Transverse colon (tissue), 4 donors: ENCODE measurements at places on chromosomes 5 and 9. TPM values are rescaled to one million over a fixed set of nuclear protein-coding genes. Genes with fewer than 3 reads are reported as not detected.

- no peak overlapping the region for H3K4me3 ChIP-seq
- no peaks in the 10 kb centered on the region for H3K27me3 ChIP-seq
- DNase-seq = no peak
Observed at GRCh38 chr5:81665795-81666194, 85.1 kb downstream of the SSBP2 start.

- no peaks in the 10 kb centered on the region for H3K36me3 ChIP-seq
- H3K4me1 ChIP-seq = peaks cover 8% of the 10 kb centered on the region
- peaks cover 4% of the 10 kb centered on the region for H3K27me3 ChIP-seq
- H3K4me3 ChIP-seq = peak overlapping the region; percentile 20
- DNase-seq = peak; percentile 35
- H3K27ac ChIP-seq = no peak overlapping the region
Observed at GRCh38 chr9:96219026-96219899, 82.7 kb downstream of the HSD17B3 start.

- H3K27me3 ChIP-seq = no peaks in the 10 kb centered on the region
- peaks cover 3% of the 10 kb centered on the region for H3K4me1 ChIP-seq
- no peak overlapping the region for H3K4me3 ChIP-seq
- no peak for DNase-seq
- no peak overlapping the region for H3K27ac ChIP-seq
- no peaks in the 10 kb centered on the region for H3K36me3 ChIP-seq
Observed at GRCh38 chr9:124214596-124215367, 43.0 kb upstream of the NEK6 start.

SHB gene
- total RNA-seq = 33.7 TPM

PCDHA1 gene
- 0.14 TPM for total RNA-seq

GRCh38 chr9:77161966-77162365 lies 15.4 kb upstream of the VPS13A start:
- DNase-seq = no peak
- H3K27me3 ChIP-seq = no peaks in the 10 kb centered on the region
- no peak overlapping the region for H3K27ac ChIP-seq
- peaks cover 4% of the 10 kb centered on the region for H3K4me1 ChIP-seq
- H3K4me3 ChIP-seq = no peak overlapping the region

TYRP1 gene
- not detected for total RNA-seq

- H3K27ac ChIP-seq = no peak overlapping the region
- no peak for DNase-seq
- no peaks in the 10 kb centered on the region for H3K4me1 ChIP-seq
- H3K36me3 ChIP-seq = no peaks in the 10 kb centered on the region
- H3K27me3 ChIP-seq = peaks cover 8% of the 10 kb centered on the region
Observed at GRCh38 chr9:91017245-91017644, 215.6 kb downstream of the SYK start.

DNA sequence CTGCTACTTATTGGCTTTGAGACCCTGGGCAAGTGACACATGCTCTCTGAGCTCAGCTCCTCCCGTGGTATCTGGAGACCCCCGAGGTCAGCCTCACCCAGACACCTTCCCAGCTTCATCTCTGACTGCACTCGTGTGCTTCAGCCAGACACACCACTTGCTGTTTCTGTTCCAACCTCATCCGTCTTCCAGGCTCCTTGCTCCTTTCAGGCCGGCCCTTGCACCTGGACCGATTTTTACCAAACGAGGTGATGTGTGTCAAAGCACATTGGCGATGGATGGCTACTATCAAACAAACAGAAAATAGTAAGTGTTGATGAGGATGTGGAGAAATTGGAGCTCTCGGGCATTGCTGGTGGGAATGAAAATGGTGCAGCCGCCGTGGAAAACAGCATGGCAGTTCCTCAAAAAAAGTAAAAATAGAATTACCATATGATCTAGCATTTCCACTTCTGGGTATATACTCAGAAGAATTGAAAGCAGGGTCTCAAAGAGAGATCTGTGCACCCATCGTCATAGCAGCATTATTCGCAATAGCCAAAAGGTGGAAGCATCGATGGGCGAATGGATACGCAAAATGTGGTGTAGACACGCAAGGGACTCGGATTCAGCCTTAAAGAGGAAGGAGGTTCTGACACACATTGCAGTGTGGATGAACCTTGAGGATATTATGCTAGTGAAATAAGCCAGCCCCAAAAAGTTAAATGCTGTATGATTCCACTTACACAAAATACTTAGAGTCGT lies 96.1 kb upstream of the IER5L start:
- H3K4me1 ChIP-seq = no peaks in the 10 kb centered on the region
- no peaks in the 10 kb centered on the region for H3K36me3 ChIP-seq
- no peak overlapping the region for H3K27ac ChIP-seq
- H3K27me3 ChIP-seq = peaks cover 7% of the 10 kb centered on the region
- H3K4me3 ChIP-seq = no peak overlapping the region
- no peak for DNase-seq

- no peak for DNase-seq
- H3K4me3 ChIP-seq = no peak overlapping the region
- no peak overlapping the region for H3K27ac ChIP-seq
- peaks cover 5% of the 10 kb centered on the region for H3K27me3 ChIP-seq
Observed at GRCh38 chr9:135038331-135038730, 49.1 kb upstream of the OLFM1 start.

CARTPT gene
- total RNA-seq = not detected

C9orf43 gene
- total RNA-seq = not detected

ISL1 gene
- not detected for total RNA-seq

DNA sequence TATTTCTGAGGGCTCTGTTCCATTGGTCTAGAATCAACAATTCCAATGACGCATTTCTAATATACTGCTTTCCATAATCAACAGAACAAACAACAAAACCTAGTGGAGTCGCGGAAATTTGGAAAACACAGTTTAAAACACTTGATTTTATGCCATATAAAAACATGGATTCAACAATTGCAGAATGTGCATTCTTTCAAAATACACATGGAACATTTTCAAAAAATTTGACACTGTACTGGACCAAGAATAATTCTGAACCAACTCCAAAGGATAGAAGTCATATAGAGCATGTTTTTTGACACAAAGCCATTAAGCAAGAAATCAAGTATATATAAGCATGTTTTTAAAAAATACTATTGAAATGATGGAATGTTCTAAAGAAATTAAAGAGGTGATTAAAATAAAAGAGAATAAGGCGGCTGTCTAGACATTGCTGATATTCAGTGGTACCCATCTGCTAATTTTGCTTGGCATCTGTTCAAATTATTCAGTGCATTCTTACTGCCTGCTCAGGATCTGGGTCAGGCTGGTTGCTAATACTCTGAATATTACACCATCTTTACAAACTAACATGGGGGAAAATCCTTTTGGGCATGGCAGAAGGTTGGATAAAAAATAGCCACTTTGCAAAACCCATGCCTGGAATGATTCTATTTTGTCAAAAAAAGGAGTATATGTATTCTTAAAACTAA lies 221.3 kb downstream of the NPR3 start:
- H3K27me3 ChIP-seq = no peaks in the 10 kb centered on the region
- H3K4me1 ChIP-seq = no peaks in the 10 kb centered on the region
- H3K27ac ChIP-seq = no peak overlapping the region
- DNase-seq = no peak
- no peak overlapping the region for H3K4me3 ChIP-seq

- no peak overlapping the region for H3K27ac ChIP-seq
- H3K27me3 ChIP-seq = no peaks in the 10 kb centered on the region
- no peak for DNase-seq
- H3K4me3 ChIP-seq = no peak overlapping the region
- no peaks in the 10 kb centered on the region for H3K36me3 ChIP-seq
- H3K4me1 ChIP-seq = no peaks in the 10 kb centered on the region
Observed at GRCh38 chr9:8188723-8189407, 389.3 kb upstream of the DMAC1 start.

DNA sequence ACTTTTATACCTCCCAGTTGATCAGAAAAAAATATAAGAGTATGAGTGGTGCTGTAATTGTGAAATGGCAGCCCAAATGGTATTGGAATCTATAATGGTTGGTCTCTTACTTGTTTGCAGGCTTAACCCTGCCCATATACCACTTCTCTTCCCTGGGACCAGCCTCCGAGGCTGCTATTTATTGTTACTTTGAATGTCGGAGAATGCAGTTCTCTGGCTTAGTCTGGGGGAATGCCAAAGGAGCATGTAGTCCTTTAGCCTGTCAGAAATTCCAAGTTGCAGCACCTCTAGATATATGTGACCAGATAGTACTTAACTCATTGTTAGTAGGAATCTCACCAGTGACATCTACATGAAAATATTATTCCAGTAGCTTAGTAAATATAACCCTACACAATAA lies 47.5 kb downstream of the SLC44A1 start:
- H3K27me3 ChIP-seq = no peaks in the 10 kb centered on the region
- H3K4me3 ChIP-seq = no peak overlapping the region
- H3K27ac ChIP-seq = no peak overlapping the region
- DNase-seq = no peak
- no peaks in the 10 kb centered on the region for H3K4me1 ChIP-seq

CTSV gene
- 4.8 TPM for total RNA-seq

TAF11L5 gene
- not detected for total RNA-seq

- H3K4me3 ChIP-seq = peak overlapping the region; percentile 35
- peak; percentile 45 for DNase-seq
- no peaks in the 10 kb centered on the region for H3K27me3 ChIP-seq
- H3K36me3 ChIP-seq = no peaks in the 10 kb centered on the region
Observed at GRCh38 chr9:133125941-133126696, 5.1 kb upstream of the RALGDS start.

PRDM9 gene
- not detected for total RNA-seq

TMC1 gene
- total RNA-seq = not detected

- H3K36me3 ChIP-seq = no peaks in the 10 kb centered on the region
- H3K27me3 ChIP-seq = no peaks in the 10 kb centered on the region
- DNase-seq = no peak
- peaks cover 12% of the 10 kb centered on the region for H3K4me1 ChIP-seq
Observed at GRCh38 chr5:57244331-57244730, 70.5 kb downstream of the GPBP1 start.

ANKRD33B gene
- total RNA-seq = 0.20 TPM

GRCh38 chr9:16651446-16651964 lies 219.0 kb downstream of the BNC2 start:
- peak overlapping the region; percentile 33 for H3K27ac ChIP-seq
- no peak overlapping the region for H3K4me3 ChIP-seq
- no peaks in the 10 kb centered on the region for H3K36me3 ChIP-seq
- H3K4me1 ChIP-seq = peaks cover 5% of the 10 kb centered on the region
- no peaks in the 10 kb centered on the region for H3K27me3 ChIP-seq
- DNase-seq = no peak

WDR70 gene
- 31.8 TPM for total RNA-seq

DNA sequence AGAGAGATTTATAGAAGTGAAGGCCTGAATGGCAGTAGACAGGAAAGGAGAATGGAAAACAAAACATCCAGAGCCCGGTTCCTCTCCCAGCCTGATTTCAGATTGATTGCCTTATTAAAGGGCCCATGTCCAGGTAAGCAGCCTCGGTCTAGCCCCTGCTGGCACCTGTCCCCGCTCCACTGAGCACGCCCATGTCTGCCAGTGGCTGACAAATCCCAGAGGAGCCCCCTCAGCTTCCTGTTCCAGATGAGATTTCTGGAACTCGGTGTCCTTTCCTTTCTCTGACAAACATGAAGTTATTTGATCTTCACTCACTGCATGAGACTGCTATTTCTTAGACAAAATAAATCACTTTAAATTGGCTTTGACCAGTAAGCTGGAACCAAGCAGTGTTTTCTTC lies 187.0 kb upstream of the ADCY2 start:
- no peak overlapping the region for H3K4me3 ChIP-seq
- H3K27ac ChIP-seq = peak overlapping the region; percentile 8
- no peaks in the 10 kb centered on the region for H3K36me3 ChIP-seq
- DNase-seq = peak; percentile 10
- H3K27me3 ChIP-seq = no peaks in the 10 kb centered on the region
- H3K4me1 ChIP-seq = peaks cover 13% of the 10 kb centered on the region

GRCh38 chr5:137236252-137236651 lies 262.9 kb downstream of the SPOCK1 start:
- no peak for DNase-seq
- H3K27ac ChIP-seq = no peak overlapping the region
- no peaks in the 10 kb centered on the region for H3K27me3 ChIP-seq
- no peaks in the 10 kb centered on the region for H3K36me3 ChIP-seq
- no peak overlapping the region for H3K4me3 ChIP-seq

GRCh38 chr9:134486143-134486591 lies 155.4 kb upstream of the COL5A1 start:
- H3K4me1 ChIP-seq = no peaks in the 10 kb centered on the region
- H3K27ac ChIP-seq = no peak overlapping the region
- peak; percentile 4 for DNase-seq
- H3K27me3 ChIP-seq = no peaks in the 10 kb centered on the region
- H3K36me3 ChIP-seq = no peaks in the 10 kb centered on the region

DNA sequence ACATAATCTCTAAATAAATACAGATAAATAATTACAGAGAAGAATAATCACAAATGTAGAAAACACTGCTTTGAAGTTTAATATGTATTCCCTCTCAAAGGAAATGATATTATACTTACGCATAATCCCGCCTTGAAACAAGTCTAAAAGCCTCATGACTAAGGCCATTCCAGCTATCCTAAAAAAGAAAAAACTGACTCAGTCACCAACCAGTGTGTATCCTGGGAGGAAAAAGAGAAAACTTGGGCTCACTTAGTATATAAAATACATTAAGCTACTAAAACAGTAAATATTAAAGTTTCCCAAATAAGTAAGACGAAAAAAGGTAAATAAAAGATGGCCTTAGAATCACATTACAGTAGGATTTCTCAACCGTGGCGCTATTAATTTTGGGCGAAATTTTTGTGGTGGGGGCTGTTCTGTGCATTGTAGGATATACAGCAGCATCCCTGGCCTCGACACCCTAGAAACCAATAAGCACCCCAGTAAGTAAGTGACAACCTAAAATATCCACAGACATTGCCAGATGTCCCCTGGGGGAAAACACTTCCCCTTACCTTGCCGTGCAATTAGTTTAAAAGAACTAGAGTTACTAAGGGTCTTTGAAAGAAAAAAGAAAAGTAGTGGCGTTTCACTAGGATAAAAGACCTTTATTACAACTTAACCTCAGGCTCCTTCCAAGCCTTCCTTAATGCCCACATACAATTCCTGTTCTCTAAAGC lies 1.1 kb downstream of the HSPA9 start:
- no peak for DNase-seq
- peaks cover 33% of the 10 kb centered on the region for H3K36me3 ChIP-seq
- H3K27me3 ChIP-seq = no peaks in the 10 kb centered on the region

GGTA1 gene
- total RNA-seq = 3.5 TPM

FBLL1 gene
- not detected for total RNA-seq

ANKRA2 gene
- 17.6 TPM for total RNA-seq

DNA sequence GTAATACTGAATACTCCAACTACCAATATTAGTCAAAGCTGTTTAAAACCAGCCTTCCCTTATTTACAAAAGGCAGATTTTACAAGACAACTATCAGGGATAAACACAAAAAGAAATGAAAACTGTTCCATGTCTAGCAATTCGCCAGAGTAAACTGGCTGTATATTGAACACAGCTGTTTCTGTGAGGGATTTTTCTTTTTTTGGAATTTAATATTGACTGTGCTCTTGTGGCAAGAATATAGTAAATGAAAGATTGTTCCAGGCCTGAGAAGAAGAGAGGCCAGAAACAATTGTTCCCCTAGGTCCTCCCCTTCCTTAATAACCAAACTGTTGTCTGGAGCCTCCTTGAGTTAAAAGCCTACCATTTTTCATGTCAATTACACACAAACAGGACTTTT lies 188.6 kb downstream of the PDE4D start:
- no peak overlapping the region for H3K4me3 ChIP-seq
- H3K27me3 ChIP-seq = no peaks in the 10 kb centered on the region
- H3K36me3 ChIP-seq = no peaks in the 10 kb centered on the region
- H3K27ac ChIP-seq = no peak overlapping the region
- DNase-seq = no peak
